ENCODE measurements at places on chromosomes 3 and 15.

GRCh38 chr15:70523616-70524015, 239.7 kb downstream of the UACA start:
- DNase-seq: no peak

- peak; percentile 73 for DNase-seq
These were observed 44.8 kb downstream of the KBTBD12 start for GRCh38 chr3:127959873-127960272.

- DNase-seq: no peak
These were observed 64.8 kb upstream of the CLSTN2 start for GRCh38 chr3:139870000-139870675.

- peak; percentile 20 for DNase-seq
These were observed 171.0 kb upstream of the UMPS start for GRCh38 chr3:124558991-124559845.

DNA sequence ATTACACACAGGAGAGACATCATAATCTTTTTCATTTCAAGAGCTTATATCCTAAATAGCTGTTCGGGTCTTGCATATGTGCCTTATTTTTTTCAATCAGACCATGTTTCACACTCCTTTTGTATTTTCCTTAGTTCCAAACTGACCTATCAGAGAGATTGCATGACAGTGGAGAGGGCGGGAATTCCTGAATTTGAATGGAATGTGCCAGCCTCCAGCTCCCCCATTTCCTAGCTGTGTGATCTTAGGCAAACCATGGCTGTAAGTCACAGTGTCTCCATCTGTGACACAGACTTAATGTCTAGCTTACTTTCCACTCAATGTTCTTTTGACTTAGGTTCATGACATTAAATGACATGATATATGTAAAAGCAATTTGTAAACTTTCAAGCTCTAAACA, 62.0 kb upstream of the CSTA start:
- peak; percentile 71 for DNase-seq

GRCh38 chr3:122533480-122533879, 18.7 kb upstream of the KPNA1 start:
- DNase-seq: no peak

DNA sequence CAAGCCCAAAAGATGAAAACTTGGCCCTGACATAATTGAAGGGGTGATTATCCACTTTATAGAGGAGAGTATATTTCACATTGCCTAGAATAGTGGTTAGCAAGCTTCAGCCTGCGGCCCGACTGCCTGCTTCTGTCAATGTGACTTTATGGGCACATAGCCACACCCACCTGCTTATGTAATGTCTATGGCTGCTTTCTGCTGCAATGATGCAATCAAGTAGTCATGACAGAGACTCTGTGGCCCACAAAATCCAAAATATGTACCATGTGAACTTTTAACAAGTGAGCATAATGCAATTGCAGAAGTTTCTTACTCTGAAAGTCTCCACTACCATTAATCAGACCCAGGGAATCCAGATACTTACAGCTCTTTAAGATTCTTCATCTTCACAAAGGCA, 103.1 kb downstream of the LRIG1 start:
- DNase-seq: no peak

GRCh38 chr3:4279516-4280105, 23.6 kb upstream of the SETMAR start:
- DNase-seq: no peak

- DNase-seq: peak; percentile 32
These were observed 6.9 kb upstream of the CLPX start for GRCh38 chr15:65192016-65192415.

DNA sequence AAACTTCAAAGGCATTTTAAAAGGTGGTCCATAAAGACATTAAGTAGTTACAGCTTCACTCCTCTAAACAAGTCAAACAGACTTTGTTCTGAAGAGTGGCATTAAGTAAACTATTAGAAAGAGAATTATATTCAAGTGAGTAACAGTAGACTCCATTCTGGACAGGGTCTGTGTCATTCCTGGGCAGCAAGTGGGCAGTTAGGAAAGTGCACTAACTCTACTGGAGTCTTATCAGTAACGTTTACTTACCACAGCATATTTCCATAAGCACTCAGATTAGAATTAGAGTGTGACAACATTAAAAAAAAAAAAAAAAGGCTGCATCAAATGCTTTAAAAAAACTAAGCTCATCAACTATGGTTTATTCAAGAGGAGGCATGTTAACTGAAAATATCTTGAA, 10.6 kb downstream of the UBR1 start:
- DNase-seq: no peak

Measured in GM23338 (cell line).